Keratinocyte (primary cell): ENCODE measurements at places on chromosomes 6 and 20.
A peak's percentile ranks its signal among the peaks of the same experiment; 100 is the strongest.

- no peak for DNase-seq
Observed at GRCh38 chr20:8005575-8006366, 13.8 kb downstream of the TMX4 start.

- DNase-seq, result no peak
Observed at GRCh38 chr6:95364016-95364604, 213.2 kb upstream of the MANEA start.

- DNase-seq, result peak; percentile 32
Observed at GRCh38 chr6:15148356-15148946, 97.4 kb upstream of the JARID2 start.

GRCh38 chr6:45155341-45155894 lies 172.7 kb upstream of the RUNX2 start:
- no peak for DNase-seq

DNA sequence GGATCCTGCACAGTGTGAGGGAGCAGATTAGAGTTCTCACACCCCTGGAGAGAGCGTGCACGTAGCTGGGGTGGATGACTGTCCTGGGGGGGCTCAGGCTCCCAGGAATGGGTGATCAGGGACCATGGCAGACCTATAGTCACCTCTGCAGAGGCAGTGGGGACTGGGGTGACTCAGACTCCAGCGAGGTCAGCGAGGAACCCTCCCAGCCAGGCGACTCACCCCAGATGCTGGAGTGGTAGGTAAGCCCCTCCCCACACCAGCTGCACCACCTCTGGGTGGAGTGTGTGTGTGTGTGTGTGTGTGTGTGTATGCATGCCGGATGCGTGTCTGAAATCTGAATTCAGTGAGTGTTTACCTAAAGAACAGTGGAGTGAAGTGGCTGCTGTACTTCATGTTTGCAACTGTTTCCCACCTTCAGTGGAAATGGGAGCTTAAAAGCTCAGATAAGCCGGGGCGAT lies 17.4 kb upstream of the GTSF1L start:
- DNase-seq, result no peak

DNA sequence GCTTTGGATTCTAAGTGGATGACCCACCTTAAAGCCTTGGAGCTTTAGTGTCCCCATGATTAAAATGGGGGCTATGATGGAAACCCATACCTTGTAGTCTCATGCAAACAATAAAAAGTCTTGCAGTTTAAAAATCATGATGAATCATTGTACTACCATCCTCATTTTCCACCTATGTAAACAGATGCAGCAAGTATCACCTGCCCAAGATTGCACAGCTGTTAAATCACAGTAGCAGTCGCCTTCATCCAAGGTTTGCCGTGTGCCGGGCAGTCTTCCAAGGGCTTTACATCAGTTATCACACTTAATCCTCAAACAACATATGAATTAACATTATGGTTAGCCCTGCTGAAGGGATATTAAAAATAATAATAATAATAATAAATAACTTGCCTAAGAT lies 210.3 kb downstream of the FOXA2 start:
- no peak for DNase-seq

GRCh38 chr6:41257369-41258195 lies 28.9 kb downstream of the TREM1 start:
- DNase-seq, result no peak

DNA sequence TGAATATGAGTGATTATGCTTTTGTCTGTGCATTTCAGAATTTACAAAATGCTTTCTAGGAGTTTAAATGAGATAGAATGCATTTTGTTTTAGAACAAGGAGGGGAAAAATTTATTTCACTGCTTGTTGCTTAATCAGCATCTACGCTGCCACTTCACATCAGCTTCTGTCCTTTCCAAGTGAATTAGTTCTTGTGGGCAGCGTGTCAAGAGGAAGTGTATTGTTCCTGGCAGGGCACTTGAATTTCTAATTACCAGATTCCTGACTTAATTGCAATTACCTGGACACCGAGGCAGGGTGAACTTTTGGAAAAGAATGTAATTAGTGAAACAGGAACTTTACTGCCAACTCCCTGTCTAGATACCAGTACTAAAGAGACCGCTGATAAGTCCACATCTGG lies 263.5 kb downstream of the TMEM242 start:
- no peak for DNase-seq

- no peak for DNase-seq
Observed at GRCh38 chr20:51139891-51140290, 117.0 kb upstream of the KCNG1 start.
